ENCODE measurements at places on chromosomes 5 and 9. TPM values are rescaled to one million over a fixed set of nuclear protein-coding genes. Genes with fewer than 3 reads are reported as not detected.

The SLC34A3 gene
- total RNA-seq: not detected

The GFI1B gene
- not detected for total RNA-seq

The SERINC5 gene
- total RNA-seq: 3.1 TPM

The FGF10 gene
- total RNA-seq: not detected

The PCDHB9 gene
- 7.3 TPM for total RNA-seq

DNA sequence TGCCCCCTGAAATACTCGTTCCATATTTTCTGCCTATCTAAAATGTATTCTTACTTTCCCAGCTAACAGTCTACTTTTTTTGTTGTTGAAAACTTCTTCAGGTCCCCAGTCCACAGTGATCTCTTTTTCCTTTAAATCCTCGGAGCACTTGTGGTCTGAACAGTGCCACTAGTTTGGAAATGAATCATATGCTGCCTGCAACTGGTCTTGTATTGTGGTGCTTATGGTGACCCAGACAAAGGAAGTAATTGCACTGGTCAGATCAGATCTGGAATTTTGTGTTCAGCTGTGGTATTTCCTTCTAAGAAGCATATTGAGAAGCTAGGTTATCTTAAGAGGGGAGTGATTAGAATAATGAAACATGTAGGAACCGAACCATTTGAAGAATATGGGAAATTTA lies 2.9 kb downstream of the UNC13B start:
- no peak for DNase-seq

DNA sequence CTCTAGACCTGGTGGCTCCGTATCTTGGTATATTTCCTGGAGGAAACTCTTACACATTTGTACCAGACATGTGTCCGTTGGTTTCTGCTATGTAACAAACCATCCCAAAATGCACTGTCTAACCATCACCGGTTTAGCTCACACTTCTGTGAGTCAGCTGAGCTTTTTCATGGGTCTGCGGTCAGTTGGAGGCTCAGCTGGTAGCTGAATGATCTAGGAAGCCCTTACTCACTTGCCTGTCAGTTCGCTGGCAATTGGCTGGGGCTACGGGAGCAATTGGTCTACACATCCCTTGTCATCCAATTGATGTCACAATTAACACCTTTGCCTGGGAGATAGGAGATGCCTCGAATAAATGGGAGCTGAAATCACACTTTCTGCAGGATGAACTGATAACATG lies 11.6 kb upstream of the WHRN start:
- DNase-seq: no peak

- peak; percentile 17 for DNase-seq
Observed at GRCh38 chr5:158813275-158813674, 286.4 kb downstream of the EBF1 start.

DNA sequence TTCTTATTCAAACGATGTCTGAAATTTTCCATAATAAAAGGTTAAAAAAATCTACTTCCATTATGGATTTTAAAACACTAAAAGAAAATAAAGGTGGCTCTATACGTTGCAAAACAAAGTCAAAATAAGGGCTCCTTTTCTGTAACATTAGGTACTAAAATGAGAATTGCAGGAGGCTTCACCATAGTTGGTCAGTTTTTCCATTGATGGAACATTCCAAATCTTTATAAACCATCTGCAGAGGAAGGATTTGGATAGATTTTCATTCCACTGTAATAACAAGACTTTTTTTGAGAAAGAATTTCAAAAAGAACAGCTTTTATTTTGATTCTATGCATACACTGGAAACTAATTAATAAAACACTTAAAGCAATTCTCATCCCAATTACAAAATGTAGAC lies 145.6 kb downstream of the LURAP1L start:
- no peak for DNase-seq

DNA sequence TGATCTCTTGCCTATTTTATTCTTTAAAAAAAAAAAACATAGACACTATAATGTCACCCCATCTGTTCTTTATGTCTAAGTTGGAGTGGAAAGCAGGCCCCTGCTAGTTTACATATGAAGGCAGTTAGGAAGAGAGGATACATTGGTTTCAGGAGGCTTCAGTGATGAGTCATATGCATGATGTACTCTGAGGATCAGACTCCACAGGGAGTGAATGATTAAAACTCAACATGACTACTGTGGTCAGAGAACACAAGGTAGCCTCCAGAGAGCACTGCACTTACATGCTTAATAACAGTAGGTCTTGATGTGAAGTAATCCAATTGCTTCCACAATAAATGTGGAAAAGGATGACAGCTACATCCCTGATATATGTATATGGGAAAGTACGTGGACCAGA lies 22.7 kb upstream of the FSTL4 start:
- no peak for DNase-seq

GRCh38 chr9:4805191-4805918 lies 12.6 kb downstream of the RCL1 start:
- no peak for DNase-seq

DNA sequence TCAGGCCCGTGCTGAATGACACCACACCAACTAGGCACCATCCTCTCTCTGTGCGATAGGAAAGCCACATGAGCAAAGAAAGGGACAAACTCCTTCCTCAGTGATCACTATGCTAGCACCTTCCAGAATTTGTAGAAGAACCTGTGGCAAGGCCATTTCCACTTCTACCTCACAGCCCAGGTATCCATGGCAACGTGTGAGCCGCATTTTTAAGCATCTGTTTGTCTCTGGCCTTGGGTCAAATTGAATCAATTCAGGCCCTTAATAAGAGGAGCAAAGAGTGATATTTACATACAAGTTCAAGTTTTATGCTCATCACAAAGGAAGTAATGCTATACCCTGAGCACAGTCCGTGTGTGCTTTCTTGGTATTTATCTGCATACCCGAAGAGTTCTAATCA lies 179.3 kb downstream of the SLC12A2 start:
- DNase-seq: no peak

- no peak for DNase-seq
Observed at GRCh38 chr9:99561509-99561917, 260.2 kb upstream of the NR4A3 start.

GRCh38 chr9:33190021-33190705 lies 23.0 kb upstream of the B4GALT1 start:
- no peak for DNase-seq

GRCh38 chr5:155101697-155102096 lies 88.1 kb downstream of the KIF4B start:
- no peak for DNase-seq

GRCh38 chr5:155620821-155621410 lies 607.4 kb downstream of the KIF4B start:
- DNase-seq: no peak

Measured in G401 (cell line).